Upper lobe of right lung (tissue), 1 donor: ENCODE measurements at places on chromosomes 1 and 21. TPM values are rescaled to one million over a fixed set of nuclear protein-coding genes. Genes with fewer than 3 reads are reported as not detected.

GRCh38 chr21:41548781-41549180 is 40.8 kb upstream of the TMPRSS2 start:
- H3K4me3 ChIP-seq = no peak overlapping the region
- no peak for DNase-seq
- H3K27ac ChIP-seq = no peak overlapping the region

GRCh38 chr1:8363186-8363766 is 45.4 kb downstream of the SLC45A1 start:
- DNase-seq = no peak
- peaks cover 26% of the 10 kb centered on the region for H3K4me1 ChIP-seq
- no peaks in the 10 kb centered on the region for H3K27me3 ChIP-seq
- H3K4me3 ChIP-seq = no peak overlapping the region
- H3K36me3 ChIP-seq = peaks cover 81% of the 10 kb centered on the region
- peak overlapping the region; percentile 44 for H3K27ac ChIP-seq

DNA sequence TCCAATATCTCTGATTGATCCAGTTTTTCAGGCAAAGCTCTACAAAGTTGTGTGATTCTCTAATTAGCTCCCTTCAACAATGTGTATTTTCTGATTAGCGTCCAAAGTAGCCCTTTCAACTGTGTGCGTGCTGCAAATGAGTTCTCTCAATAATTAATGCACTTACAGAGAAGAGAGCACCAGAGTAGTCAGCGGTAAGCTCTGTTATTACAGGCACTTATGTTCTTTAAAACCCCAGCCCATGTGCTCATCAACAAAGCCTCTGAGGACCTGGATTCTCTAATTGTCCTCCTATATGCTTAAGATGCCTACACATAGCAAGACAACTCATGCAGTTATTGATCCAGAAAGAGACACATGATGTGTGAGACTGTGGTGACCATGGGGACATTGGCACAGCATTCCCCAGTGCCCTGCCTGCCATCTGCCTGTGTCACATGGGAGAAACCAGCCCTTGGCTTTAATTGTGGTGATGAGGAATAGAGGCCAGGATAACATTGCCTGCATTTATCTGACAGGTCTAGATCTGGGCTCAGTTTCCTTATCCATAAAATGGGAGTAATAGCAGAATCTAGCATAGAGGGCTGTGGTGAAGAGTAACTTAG is 151.7 kb downstream of the PCP4 start:
- no peaks in the 10 kb centered on the region for H3K27me3 ChIP-seq
- DNase-seq = no peak
- no peaks in the 10 kb centered on the region for H3K36me3 ChIP-seq
- H3K27ac ChIP-seq = no peak overlapping the region
- no peaks in the 10 kb centered on the region for H3K4me1 ChIP-seq

- H3K4me1 ChIP-seq = no peaks in the 10 kb centered on the region
- H3K36me3 ChIP-seq = no peaks in the 10 kb centered on the region
- no peak for DNase-seq
- no peak overlapping the region for H3K27ac ChIP-seq
- no peak overlapping the region for H3K4me3 ChIP-seq
Measured at GRCh38 chr1:70518106-70518505, 107.0 kb downstream of the CTH start.

DNA sequence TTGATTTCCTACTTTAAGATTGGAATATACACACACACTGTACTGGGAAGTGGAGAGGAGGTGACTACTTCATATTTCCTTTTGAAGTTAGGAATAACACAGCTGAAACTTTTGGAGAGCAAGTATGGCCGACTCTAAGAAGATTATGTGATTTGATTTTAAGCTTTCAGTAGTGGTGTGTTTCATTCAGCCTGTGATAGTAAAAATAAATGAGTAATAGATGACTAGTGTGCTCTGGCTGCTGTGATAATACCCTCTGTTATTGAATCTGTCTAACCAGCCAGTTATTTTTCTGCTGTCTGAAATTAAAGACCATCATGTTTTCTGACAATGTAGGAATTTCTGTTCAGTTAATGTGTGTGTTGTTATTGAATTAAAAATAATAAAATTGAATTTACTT is 48.3 kb downstream of the CTTNBP2NL start:
- H3K27ac ChIP-seq = no peak overlapping the region
- H3K4me3 ChIP-seq = no peak overlapping the region
- peaks cover 5% of the 10 kb centered on the region for H3K36me3 ChIP-seq
- H3K4me1 ChIP-seq = peaks cover 20% of the 10 kb centered on the region

DNA sequence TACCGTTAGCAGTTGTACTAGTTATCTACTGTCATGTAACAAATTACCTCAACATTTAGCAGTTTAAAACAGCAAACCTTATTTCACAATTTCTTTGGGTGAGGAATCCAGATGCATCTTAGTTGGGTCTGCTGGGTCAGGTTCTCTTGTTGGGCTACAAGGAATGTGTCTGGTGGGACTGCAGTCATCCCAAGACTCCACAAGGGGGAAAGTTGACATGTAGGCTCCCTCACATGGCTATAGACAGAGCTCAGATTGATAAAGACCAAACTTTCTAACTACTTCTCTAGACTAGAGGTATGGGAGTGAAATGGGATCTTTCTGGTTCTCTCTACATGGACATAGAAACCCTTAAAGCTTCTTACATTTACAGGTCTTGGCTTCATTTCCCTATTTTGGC is 160.9 kb downstream of the UCK2 start:
- no peaks in the 10 kb centered on the region for H3K27me3 ChIP-seq
- no peaks in the 10 kb centered on the region for H3K36me3 ChIP-seq
- no peak overlapping the region for H3K4me3 ChIP-seq
- H3K27ac ChIP-seq = no peak overlapping the region

Gene SELL
- 12.1 TPM for total RNA-seq

Gene OR2T35
- total RNA-seq = not detected

Gene NBPF10
- 3.8 TPM for total RNA-seq

Gene RGS8
- not detected for total RNA-seq

Gene ALX3
- total RNA-seq = not detected
